Naive thymus-derived CD8-positive, alpha-beta T cell (primary cell): ENCODE measurements at places on chromosomes 11 and 22.

DNA sequence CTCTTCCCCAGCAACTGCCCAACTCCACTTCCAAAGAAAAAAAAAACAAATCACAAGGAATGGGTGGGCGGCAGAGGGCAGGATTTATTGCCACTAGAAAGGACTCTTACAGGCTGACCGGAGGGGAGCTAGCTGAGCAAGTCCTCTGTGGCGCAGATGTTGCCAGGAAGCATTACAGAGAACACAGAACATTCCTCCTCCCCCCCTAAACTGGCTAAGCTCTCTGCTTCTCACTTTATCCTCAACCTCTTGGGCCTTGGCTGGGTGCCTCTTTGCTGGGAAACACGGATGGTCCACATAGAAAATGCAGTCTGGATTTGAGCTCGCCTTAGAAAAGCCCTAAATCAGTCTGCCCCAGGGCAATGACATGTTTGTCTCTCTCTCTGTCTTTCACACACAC, 12.6 kb upstream of the FJX1 start:
- DNase-seq: no peak

DNA sequence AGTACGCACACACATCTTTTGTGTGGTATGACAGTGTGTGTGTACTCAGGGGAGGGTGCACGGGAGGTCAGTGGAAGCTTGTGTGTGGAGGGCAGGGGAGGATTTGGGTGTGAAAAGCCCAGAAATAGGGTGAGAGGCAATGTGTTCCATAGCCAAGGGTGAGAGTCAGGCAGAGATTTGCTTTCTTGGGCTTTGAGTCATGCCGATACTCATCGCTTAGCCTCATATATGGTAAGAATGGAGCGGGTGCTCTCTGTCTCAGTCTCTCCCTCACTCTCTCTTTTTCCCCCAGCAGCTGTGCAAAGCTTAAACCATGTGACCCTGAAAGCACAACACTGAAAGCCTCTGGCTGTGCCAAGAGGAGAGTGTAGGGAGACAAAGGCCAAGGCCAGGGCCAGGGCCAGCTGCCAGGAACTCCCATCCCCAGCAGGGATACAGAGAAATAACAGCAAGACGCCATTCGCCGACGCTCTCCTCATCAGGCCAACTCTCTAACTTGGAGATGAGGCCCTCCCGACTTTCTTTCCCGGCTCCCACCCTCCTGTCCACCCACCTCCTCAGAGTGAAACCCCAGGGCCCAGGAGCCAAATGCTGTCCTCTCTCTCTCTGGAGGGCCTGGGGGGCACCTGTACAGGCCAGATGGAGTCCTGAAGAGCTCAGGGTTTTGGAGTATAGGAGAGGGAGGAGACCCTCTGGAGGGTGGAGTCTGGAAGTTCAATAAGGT, 20.3 kb upstream of the MICAL3 start:
- no peak for DNase-seq

DNA sequence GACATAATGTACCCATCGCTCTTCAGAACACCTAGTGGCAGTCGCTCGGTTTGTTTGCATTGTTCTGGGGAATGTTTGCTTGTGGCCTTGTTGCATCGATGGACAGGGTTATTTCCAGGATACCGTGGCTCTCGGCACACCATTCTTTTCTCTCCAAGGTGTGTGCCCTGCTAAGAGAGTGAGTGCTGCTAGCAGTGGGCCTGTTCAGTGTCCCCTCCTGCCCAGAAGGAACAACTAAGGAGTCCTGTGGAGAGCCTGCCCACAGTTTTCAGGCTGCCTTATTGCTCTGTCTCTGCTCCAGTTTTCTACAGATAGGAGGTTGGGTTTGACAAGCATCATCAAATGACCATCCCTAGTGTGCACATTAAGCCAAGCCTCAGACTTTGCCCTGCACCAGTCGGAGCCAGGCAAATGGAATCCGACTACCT, 1.4 kb downstream of the CRY2 start:
- no peak for DNase-seq

DNA sequence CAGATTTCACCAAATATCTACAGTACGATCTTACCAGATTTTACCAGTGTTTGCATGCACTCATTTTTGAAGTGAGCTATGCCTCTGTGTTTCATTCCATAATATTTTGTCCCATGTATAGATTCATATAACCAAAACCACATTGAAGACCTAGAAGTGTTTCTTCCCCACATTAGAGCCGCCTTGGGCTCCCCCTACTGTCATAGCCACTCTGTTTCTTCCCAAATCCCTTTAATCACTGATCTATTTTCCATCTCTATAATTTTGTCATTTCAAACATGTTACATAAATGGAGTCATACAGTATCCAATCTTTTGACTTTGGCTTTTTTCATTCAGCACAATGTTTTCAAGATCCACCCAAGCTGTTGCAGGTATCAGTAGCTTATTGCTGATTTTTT, 12.7 kb downstream of the MRGPRX3 start:
- no peak for DNase-seq

GRCh38 chr11:33379947-33380346, 122.8 kb downstream of the HIPK3 start:
- no peak for DNase-seq

- no peak for DNase-seq
Observed at GRCh38 chr11:8261921-8262551, 1.6 kb downstream of the LMO1 start.

DNA sequence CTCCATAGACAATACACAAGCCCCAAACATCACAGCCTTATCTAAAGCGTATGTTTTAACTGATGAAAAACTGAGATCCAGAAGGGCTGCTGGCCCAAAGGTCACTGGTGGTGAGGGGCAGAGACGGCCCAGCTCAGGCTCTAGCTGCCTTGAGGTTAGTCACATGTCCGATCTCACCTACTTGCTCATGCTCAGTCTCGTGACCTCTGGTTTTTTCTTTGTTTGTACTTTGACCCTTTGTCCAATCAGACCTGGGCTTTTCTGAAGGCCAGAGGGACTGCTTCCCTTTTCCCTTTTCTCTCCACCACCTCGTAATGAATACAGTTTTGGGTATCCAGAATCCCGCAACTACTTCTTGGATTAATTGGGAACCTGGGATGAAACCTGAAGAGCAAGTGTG, 28.6 kb downstream of the MMP20 start:
- DNase-seq: no peak

GRCh38 chr11:62682518-62682917, 3.6 kb upstream of the UBXN1 start:
- DNase-seq: no peak

- DNase-seq: no peak
Observed at GRCh38 chr11:35016916-35017315, 100.5 kb downstream of the PDHX start.

DNA sequence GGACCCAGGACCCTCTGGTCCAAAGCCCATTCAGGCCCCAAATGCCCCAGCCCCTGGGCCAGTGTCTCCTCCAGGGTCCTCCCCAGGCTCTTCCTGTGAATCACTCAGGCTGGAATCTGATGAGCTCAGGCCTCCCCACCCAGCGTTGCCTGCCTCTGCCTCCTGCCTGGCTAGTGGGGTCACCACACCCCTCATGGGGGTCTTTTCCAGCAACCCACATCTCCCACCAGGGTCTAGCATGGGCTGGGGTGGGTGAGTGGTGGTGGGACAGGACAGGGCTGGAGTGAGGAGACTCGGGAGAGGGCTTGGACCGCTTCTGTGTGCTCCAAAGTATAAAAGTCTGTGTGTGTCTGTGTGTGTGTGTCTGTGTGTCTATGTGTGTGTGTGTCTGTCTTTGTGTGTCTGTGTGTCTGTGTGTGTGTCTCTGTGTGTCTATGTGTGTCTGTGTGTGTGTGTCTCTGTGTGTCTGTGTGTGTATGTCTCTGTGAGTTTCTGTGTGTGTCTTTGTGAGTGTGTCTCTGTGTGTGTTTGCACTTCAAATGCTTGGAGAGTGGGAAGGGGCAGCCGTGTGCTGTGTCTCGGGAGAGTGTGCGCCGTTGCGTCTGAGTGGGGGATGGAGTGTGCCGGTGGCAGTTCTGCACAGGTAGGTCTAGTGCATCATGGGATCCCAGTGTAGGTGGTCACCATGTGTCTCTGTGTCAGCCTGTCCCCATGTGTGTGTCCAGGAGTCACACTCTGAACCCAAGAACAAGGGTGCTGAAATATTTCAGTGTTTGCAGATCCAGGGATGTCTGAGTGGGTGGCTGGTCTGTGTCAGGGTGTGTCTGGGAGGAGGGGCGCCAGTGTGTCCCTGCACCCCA, 8.8 kb downstream of the RIN1 start:
- no peak for DNase-seq

DNA sequence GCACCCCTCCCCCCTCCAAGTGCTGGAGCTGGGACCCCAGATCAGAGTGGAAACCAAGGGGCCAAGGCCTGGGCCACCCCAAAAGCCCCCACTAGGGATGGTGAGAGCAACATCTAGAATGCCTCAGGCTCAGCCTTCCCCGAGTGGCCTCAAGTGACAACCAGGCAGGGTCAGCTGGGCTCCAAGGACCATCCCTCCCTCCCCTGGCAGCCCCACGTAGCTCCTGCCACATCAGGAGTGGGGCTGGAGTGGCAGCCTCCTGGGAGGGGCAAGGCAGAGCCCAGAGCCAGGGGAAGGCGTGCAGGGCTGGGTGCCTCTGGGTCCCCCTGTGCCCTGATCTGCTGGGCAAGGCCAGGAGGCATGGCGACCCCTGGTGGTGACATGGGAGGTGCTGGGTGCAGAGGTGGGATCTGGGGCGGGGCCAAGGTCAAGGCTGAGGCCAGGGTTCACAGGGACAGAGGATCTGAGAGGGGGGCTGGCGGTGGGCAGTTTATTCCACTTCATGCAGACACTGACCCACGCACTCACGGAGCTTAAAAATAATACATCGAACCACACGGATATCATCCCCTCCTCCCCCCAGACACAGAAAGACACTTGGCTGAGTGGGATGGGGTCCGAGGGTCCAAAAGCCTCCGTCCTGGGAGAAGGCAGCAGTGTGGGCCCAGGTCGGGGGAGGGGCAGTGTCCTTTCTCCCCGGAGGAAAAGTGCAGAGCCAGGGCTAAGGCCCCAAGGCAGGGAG, 15.8 kb upstream of the EHD1 start:
- DNase-seq: peak; percentile 95

DNA sequence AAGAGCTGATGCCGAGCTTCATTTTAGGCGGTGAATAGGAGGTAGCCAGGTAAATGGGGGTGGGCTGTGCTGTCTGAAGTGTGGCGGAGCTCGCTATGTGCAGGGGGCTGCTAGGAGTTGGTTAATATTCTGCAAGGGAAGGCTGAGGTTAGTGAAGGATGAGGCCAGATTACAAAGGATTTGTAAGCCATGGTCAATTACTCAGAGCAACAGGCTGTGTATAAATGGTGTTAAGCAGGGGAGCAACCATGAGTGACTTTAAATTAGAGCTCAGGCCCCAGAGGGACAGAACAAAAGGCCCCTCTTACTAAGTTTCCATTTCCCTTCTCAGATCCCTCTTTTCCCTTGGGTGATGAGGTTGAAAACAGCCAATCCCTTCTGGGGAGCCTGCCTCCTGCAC, 7.3 kb upstream of the MCAM start:
- no peak for DNase-seq

GRCh38 chr11:72668629-72669347, 5.4 kb downstream of the PDE2A start:
- DNase-seq: no peak

DNA sequence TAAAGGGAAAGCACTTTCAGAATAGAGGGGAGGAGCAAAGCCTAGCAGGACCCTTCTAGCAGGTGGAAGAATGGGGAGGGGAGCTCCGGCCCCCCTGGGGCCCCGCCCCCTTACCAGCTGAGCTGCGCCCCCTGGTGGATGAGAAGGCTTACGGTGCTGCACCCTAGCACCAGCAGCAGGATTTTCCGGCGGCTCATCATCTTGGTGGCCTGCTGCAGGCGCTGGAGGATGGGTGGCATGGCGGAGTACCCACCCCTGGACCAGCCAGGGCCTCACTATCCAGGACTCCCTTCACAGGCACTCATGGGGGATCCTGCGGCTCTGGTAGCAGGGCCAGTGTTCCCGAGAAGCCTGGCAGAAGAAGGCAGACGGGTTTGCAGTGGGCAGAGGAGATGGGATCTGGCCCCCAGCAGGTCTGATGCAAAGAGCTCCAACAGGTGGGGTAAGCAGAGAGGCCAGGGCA, 3.8 kb downstream of the GAL3ST3 start:
- DNase-seq: peak; percentile 77

- DNase-seq: no peak
Observed at GRCh38 chr11:57162179-57162898, 19.4 kb upstream of the LRRC55 start.

GRCh38 chr11:104678408-104678807, 219.9 kb downstream of the CASP12 start:
- DNase-seq: no peak

DNA sequence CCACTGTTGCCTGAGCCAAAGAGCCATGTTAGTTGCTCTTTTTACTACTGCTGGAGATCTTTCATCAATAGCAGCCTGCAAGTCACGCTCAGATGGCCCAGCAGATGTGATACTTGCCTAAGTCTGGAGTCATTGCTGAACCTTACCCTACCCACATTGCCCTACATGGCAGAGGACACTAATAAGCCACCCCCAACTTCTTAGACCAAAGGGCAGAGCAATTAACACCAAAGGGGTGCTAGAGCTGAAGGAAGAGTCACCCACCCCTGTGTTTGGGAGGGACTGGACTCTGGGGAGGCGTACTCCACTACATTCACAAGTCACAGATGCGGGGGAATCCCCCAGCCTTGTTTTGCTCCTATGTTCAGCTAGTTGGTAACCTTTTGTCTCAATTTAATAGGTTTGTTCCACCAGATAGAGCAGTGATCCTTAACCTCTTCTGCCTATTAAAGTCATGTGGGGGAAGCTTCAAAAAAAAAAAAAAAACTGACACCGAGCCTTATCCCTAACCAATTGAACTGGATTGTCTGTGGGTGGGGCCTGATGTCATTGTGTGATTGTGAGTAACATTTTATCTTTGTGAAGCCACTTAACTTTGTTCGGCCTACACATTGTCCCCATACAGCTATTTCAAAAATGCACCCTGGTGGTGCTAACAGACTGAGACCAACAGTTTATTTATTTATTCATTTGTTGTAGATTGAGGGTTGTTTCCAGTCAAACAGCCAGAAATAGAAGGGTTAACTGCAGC, 13.1 kb downstream of the ADM start:
- DNase-seq: no peak

DNA sequence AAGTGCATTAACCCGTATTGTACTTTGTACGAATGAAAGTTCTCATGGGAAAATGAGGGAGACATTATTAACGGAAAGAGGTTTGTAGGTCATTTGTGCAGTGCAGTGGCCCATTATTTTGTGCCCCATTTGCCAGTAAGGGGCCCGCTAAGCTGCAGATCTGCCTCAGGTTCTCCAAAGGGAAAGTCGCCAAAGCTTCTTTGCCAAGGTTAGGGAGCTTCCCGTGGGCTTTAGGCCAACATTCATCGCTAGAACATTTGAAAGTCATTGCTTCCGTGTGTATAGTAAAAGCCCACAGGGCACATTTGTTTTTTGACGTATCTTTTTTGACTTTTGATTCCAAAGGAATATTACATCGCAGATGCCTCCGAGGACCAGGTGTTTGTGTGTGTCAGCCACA, 61.0 kb upstream of the SORL1-AS1 start:
- DNase-seq: no peak
